ENCODE measurements at places on chromosomes 4 and X.

- DNase-seq, result no peak
Measured at GRCh38 chrX:133527825-133528224, 112.5 kb upstream of the GPC4 start.

DNA sequence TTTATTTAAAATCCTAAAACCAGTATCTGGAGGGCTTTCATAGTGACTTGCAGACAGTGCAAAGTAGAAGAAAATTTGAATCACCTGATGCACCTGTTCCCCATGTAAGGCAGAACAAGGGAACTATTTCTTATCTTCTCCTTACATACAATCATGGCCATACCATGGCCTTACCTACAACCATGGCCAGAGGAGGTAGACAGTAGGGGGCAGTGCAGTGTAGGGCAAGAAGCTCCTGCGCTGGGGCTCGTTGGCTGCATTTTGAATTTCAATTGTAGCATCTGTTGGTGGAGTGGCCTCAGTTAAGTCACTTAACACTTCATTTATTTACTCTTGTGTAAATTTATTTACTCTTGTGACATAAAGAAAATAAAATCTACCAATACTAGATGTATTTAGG, 33.0 kb downstream of the GALNTL6 start:
- DNase-seq, result no peak

GRCh38 chrX:103063918-103064434, at the start of gene BEX1:
Gene BEX1, minus strand, starts transcription at chrX:103064171. Its CDS starts 897 bp downstream, at chrX:103063274.
- DNase-seq, result no peak

DNA sequence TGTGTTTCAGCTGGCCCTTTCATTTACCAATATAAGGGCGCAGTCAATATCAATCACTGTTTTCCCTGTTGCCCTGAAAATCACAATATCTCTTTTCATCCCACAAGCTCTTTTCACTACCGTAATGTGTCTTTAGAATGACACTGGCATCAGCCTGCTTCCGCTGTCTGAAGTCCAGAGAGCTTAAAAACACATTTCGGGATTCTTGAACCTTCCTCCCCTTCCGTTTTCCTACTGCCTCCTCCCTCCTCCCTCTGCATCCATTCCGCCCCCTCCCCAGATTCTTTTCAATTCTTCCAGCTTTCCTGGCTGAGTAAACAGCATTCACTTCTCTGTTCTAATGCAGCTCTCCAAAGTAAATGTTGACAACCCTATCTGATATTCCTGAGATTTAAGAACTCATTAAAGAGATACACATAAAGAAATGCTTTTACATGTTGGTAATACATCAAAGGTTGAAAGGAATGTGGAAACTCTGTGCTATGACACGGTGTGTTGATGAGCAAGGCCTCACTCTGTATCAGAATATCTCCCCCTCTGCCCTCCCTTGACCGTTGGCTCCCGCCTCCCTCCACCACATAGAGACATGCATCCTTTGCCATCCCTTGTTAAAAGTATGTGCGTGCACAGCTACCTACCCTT, 83.5 kb upstream of the SPRY1 start:
- no peak for DNase-seq

- no peak for DNase-seq
Measured at GRCh38 chrX:3204606-3205005, 141.8 kb downstream of the MXRA5 start.

DNA sequence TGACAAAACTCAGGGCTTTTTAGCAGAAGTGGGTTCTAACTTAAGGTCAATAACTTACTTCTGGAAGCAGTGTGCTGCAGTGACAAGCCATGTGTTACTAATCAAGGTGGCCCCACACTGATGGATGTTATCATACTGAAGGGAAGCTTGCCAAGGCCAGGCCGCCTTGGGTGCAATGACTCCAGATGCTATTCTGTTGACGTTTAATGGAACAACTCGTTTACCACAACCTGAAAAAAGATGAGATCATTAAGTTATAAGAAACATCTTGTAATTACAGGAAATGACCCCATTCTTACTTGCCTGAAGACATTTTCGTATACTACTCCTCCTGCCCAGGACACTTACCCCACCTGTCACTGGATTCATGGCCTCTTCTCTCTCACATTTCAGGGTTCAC, 38.9 kb upstream of the TMPRSS11D start:
- no peak for DNase-seq

GRCh38 chr4:170090352-170091052, 746 bp upstream of the AADAT start:
- DNase-seq, result no peak

- no peak for DNase-seq
Measured at GRCh38 chr4:156576946-156577345, 394.7 kb downstream of the PDGFC start.

DNA sequence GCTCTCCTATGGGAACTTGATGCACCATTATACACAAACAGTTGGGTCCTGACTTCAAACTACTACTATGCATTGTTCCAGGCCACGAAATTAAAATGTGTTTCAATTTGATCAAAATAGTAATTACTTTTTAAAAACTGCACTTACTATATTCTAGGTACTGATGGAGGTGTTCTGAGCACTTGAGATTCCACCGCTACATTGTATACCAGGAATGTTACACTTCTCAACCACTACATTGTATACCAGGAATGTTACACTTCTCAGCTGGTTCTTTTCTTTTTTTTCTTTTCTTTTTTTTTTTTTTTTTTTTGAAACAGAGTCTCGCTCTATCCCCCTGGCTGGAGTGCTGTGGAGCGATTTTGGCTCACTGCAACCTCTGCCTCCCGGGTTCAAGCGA, 77.9 kb downstream of the ELOVL6 start:
- DNase-seq, result no peak

DNA sequence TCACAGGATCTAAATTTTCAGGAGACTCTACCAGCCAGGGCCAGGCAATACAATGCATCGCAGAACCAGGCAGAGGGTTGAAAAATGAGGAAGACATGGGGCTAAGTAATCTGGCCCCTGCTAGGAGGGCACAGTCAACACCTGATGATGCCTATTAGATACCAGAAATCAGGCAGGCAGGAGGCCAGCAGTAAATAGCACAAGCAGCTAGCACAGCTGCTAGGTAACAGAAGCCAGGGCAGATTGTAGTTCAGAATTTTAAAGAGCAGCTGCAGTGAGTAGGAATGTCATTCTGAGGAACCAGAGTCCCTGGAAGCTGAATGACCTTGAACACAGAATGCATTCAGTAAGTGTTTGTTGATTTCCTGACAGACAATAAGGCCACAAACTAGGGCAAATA, 38.8 kb upstream of the TRPC5OS start:
- DNase-seq, result no peak

DNA sequence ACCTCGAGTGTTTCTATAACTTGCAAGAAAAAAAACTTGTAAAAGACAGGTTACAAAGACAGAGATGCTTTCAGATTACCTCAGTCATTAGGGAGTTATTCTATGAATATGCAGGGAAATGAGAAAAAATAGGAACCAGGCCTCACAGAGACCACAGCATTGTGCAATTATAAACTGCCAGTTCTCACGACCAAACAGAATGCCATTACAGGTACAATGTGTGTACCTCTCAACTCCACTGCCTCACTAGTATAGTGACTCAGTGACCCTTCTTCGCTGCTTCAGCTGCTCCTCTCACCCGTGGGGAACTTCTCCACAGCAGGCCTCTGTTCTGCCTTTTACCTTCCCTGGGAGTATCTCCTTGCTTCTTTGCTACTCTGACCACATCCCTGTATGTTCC, 2.3 kb upstream of the HTATSF1 start:
- no peak for DNase-seq

All from stimulated activated CD8-positive, alpha-beta memory T cell treated with anti-CD3 and anti-CD28 coated beads, Interleukin-15, amount 100 ng/mL, for 1 hour (primary cell).